ENCODE measurements at places on chromosomes 16 and 17.
A peak's percentile ranks its signal among the peaks of the same experiment; 100 is the strongest.

DNA sequence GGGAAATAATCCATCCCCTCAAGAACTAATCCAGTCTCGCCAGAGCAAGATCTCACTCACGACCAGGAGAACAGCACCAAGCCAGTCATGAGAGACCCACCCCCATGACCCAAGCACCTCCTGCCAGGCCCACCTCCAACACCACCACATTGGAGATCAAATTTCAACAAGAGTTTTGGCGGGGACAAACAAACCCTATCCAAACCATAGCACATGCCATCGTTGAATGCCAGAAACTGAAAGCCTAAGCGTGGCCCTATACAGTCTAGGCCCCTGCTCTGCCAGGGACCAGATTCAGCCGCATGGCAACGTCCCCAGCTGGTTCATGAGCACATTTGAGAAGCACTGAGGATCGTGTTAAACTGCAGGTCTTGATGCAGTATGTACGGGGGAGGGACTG lies 57.3 kb downstream of the AXIN2 start:
- DNase-seq = no peak

DNA sequence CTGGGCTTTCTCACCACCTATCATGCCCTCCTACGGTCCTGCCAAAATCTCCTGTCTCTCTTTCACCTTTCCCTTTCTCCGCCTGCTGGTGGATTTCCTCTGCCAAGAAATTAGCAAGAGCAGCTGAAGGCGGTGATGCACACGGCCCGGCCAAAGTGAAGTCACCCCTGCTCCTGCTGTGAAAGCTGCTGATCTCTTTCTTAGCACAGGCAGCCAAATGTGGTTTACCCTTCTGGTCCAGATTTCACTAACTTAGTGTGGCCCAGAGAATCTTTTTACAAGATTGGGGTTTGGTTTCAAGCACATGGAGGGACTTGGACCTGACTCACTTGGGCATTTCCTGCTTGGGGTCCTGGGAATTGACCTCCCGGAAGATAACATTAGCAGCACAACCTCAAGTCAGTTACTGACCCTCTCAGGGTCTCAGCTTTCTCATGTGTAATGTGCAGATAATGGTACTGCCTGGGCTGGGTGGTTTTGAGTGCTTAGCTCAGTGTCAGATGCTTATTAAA lies 155.7 kb downstream of the SOCS1 start:
- DNase-seq = peak; percentile 53

GRCh38 chr17:71632328-71632727 lies 488.5 kb upstream of the SOX9 start:
- no peak for DNase-seq

GRCh38 chr17:66944351-66945146 lies 20.0 kb upstream of the CACNG4 start:
- peak; percentile 36 for DNase-seq

All from H9 (cell line).